NCI-H345 (cell line): ENCODE measurements at places on chromosomes 5 and 9.

GRCh38 chr9:68741704-68742332 is 36.8 kb downstream of the PIP5K1B start:
- DNase-seq: no peak

DNA sequence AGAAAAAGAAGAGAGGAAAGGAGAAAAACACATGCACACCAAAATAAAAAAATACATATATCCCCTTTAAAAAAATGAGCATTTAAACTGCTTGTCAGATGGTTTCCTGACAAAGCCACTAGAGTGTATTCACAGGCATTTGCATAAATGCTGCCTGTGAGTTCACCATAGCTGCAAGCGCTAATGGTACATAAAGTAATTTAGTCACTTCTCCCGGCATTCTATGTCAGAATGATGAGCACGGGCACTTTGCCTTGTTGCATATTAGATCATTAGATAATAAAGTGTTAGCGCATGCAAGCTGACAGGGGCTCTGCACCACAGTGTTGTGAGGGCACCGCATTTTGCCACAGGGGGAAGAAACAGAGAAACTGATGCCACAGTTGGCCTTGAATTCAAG is 280.6 kb downstream of the EBF1 start:
- no peak for DNase-seq

GRCh38 chr9:125142560-125143376 is 560 bp downstream of the SCAI start:
- DNase-seq: peak; percentile 7

- DNase-seq: peak; percentile 38
These were observed 1.6 kb upstream of the PHYKPL start for GRCh38 chr5:178234121-178234749.

- DNase-seq: no peak
These were observed 9.8 kb downstream of the CXCL14 start for GRCh38 chr5:135568923-135569360.

- DNase-seq: no peak
These were observed 147.9 kb downstream of the DMRT2 start for GRCh38 chr9:1198085-1198484.

DNA sequence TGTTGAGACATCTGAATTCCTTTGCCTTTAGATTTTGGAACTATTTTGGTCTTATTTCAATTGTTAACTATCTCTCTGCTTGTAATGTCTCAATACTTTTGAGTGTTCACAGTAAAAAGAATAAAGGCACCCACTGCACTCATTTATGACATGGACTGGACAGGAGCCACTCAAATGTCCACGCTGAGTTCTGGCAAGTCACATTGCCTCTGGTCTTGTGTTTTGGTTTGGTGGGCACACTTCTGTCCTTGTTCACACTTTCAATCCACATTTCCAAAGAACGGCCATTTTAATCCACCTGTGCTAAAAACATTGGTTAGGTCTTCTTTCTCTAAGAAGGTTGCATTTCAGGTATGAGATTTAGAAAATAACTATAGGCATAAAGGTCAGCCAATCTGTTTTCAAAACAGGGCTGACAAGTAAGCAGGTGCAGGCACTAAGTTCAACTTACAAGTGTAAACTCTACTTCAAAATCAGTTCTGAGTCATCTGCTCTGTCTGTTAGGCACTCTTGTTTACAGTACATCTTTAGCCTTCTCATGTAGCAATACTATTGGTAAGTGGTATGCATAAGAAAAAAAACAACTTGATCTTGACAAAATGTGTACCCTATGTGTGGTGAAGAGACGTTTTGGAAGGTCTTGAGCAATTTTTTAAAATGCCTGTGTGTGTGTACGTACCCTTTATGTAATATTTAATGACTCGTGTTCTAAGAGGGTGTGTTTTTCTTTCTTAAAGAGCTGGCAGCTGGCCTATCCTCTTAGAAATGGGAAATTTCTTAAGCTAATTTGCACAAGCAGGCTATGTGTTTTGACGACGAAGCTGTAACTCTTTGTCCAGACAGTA is 31.5 kb upstream of the ZFAND5 start:
- no peak for DNase-seq

DNA sequence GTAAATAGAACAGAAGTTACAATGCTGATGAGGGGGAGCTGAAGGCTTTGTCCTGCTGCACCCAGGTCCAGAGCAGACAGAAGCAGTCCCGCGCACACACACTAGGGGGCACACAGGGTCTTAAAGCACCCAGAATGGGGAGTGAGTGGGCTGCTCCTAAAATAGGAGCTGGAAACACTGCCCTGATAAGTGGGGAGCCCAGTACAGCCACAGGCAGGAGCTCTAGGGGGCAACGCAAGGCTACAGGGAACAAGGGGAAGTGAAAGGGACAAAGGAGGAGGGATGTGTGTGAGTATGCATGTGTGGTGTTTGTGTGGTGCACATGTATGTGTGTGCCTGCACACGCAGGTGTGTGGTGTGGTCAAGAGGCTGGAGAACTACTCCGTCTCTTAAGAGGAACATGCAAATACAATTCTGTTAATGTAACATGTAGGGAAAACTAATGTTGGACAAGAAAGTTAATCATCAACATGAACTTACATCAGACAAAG is 191.5 kb downstream of the ROR2 start:
- peak; percentile 16 for DNase-seq

DNA sequence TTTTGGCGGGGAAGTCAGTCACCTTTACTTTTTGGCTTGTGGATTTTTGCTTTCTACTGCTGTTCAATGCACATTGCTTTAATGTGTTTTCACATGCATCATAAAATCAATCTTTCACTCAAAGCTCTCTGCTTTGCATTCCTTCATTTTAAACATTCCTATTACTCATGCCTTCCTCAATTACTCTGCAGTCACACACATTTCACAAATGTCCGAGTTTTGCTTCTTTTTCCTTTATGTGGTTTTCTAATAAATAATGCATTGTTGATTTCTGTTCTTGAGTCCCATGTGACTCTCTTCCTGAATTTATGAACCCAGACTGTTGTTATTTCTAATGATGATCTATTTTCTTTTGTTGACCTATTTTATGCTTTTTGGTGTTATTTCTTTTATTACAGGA is 82.3 kb upstream of the EPB41L4B start:
- no peak for DNase-seq

GRCh38 chr5:178392931-178393394 is 160.4 kb upstream of the PHYKPL start:
- no peak for DNase-seq

DNA sequence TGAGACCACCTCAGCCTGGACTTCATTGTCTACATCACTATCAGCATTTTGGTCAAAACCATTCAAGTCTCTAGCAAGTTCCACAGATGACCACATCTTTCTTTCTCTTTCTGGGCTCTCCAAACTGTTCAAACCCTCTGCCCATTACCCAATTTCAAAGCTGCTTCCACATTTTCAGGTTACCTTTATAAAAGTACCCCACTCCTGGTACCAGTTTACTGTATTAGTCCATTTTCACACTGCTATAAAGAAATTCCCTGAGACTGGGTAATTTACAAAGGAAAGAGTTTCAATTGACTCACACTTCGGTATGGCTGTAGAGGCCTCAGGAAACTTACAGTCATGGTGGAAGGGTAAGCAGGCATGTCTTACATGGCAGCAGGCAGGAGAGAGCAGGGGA is 84.5 kb downstream of the FBXL7 start:
- no peak for DNase-seq

- DNase-seq: no peak
These were observed 79.8 kb downstream of the HSD17B3 start for GRCh38 chr9:96222132-96222531.

- no peak for DNase-seq
These were observed 499.9 kb downstream of the SEMA5A start for GRCh38 chr5:9045946-9046345.

DNA sequence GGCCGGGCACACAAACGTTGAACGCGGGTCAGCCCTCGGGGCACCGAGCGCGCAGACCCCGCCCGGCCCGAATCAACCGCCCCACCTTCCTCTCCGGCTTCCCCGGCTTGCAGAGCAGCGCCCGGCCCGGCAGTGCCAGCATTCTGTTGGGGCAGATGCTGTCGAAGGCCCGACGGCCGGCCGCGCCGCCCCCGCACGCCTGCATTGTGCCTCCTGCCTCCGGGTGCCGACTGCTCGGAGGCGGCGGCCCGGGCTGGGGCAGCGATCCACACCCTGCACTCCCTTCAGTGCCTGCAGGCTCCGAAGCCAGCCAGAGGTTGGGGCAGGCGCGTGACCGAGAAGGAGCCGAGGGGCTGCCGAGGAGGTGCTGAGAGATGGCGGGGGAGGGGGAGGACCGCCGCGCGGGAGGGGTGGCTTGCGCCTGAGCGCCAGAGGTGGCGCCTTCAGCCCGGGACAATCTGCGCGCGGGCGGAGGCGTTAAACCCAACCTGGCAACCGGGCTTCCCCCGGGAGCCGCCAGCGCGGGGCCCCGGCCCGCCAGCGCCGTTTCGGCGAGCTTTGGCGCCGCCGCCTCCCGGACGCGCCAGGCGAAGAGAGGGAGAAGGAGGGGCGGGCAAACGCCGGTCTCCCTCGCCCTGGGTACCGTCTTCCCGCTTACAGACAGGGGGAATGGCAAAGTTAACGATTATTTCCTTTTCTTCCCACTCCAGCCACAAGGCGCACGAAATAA is at the start of gene MCIDAS:
Gene MCIDAS (minus strand): TSS at position 382 of the 730 bp plus-strand sequence. CDS start 177 bp downstream, at position 205.
- DNase-seq: peak; percentile 68

- no peak for DNase-seq
These were observed 1.4 kb downstream of the DAB2 start for GRCh38 chr5:39423331-39423751.

DNA sequence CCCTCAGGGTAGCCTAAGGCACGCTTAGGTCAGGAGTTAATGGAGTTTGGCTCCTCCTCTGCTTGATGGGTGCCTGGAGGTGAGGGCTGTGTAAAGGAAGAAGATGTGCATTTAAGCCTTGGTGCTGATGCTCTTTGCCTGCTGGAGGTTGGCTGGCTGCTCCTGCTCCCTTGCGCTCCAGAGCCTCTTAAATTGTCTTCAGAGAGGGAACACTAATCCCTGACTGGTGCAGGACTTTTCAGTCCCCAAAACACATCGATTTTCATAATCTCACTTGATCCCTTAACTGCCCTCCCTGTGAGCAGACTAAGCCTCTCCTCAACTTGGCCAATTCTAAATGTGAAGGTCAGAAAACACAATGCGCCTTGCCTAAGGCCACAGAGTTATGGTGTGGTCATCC is 16.2 kb upstream of the TCOF1 start:
- DNase-seq: no peak

DNA sequence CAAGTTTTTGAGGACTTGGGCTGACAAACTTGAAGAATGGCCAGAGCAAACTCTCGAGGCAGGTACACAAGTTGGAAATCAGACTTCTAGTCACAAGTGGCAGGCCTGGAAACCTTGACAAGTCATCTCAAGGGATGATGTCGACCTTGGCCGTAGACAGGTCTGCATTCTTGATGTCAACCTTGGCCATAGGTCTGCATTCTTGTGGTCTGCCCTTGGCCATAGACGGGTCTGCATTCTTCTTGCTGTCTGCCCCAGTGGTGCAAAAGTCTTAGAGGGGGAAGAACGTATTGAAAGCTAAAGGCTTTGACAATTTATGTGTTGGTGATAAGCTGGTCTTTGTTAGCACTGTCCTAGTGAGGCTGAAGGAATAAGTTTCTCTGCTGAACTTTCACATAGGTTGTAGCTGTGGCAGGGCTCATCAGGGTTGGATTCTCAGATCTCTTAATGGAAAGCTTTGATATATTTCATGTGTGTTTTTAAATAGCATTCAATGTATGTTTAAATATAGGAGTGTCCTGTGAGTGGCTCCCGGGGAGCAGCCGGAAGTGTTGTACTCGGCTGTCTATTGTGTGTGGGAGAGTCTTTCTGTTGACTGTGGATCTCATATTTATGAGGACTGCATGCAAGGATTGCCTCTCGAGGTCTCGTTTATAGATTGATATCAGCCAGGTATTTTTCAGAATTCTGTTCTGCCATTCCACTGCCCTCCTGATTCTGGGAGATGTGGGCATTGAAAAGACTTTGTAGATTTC is 27.0 kb downstream of the SUB1 start:
- DNase-seq: peak; percentile 87

DNA sequence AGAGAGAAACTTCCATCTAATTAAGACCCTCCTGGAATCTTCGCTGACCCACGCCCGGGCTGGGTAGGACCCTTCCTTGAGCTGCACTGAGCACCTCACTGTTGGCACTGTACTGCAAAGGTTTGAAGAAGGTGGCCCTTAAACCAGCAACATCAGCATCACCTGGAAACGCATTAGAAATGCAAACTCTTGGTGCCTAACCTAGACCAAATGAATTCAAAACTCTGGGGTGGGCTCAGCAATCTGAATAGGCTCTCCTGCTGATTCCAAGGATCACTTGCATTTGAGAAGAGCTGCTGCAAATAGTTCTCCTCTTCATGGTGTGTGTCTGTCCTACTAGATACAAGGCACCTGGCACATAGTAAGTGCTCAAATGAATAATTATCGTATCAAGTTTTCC is 2.7 kb upstream of the ZNF618 start:
- no peak for DNase-seq

DNA sequence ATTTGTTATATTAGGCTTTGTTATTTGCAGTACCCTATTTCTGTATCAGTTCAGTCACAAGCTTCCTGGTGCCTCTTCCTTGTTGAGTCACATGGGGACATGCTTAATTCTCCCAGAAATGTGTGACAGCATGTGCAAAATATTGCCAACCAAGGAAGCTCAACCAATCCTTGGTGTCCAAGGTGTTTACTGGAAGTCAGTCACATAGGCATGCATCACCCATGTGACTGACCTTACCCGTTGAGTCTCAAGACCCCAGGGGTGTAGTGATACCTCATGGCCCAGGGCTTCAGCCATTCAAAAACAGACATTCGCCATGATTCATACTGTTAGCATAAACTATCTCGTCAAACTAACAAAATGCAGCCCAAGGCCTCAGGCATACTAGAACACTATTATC is 9.3 kb upstream of the ANKDD1B start:
- no peak for DNase-seq

- DNase-seq: no peak
These were observed 301.4 kb upstream of the DAP start for GRCh38 chr5:11062397-11062796.

DNA sequence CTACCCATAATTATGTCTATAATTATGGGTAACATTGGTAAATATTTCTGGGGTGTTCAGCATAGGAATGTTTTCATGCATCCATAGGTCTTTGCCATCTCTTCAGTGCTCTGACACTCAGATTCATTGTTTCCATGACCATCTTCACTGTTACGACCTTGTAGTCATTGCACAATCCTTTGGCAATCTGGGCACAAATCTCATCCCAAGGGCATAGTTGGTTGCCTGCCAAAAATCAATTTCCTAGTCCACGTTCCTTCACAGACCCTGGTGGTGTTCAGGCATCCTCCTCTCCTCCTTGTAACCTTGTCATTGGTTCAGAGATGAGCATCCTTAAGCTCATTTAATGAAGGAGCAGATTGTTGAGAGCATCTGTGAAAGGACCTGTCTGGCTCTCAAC is 1400.7 kb downstream of the CDH12 start:
- DNase-seq: no peak
